Caki2 (cell line): ENCODE measurements at places on chromosomes 11 and 22.
A peak's percentile ranks its signal among the peaks of the same experiment; 100 is the strongest.

- no peak for DNase-seq
Measured at GRCh38 chr22:38454353-38455075, 485 bp downstream of the KCNJ4 start.

DNA sequence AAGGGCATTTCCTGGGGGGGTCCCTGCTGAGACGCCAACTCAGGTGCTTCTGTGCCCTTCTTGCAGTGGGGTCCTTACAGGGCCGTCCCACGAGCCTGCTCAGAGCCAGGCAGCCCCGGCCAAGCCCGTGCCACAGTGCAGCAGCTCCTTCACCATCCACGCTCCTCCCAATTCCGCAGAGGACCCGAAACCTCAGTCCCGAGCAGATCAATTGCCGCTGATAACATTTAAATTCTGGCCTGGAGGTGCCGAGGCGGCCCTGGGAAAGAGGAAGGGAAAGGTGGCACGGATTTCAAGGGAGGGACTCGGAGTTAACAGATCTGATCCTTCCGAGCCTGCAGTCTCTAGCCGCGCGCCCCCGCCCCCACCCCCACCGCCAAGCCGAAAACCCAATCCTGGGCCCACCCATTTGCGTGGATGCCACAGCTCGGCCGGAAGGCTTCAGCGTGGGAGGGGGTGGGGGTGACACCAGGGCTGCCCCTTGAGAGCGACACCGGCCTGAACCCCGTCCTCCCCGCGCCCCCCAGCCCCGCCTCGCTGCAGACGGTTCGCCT, 32.3 kb upstream of the JAM3 start:
- no peak for DNase-seq

GRCh38 chr22:50269970-50270665, at the start of gene MAPK11:
TSS of gene MAPK11 (minus strand) at chr22:50270380. CDS start at chr22:50270292, 88 bp downstream.
- DNase-seq = no peak

DNA sequence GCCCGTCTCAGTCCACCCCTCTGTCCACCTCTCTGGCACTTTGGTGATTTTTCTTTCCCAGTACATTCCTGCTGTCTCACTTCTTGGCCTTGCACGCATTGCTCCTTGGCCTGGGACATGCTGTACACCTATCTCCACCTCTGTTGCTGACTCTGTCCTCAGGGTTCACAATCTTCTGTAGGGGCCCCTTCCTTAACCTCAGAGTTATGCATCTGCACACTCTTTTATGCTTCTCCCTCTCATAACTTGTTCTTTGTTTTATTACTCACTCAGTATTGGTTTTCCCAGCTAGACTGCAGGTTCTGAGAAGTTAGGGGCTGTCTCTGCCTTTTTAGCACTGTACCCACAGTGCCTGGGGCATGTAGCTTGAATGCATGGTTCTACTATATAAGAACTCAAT, 139.1 kb upstream of the MTMR2 start:
- no peak for DNase-seq

DNA sequence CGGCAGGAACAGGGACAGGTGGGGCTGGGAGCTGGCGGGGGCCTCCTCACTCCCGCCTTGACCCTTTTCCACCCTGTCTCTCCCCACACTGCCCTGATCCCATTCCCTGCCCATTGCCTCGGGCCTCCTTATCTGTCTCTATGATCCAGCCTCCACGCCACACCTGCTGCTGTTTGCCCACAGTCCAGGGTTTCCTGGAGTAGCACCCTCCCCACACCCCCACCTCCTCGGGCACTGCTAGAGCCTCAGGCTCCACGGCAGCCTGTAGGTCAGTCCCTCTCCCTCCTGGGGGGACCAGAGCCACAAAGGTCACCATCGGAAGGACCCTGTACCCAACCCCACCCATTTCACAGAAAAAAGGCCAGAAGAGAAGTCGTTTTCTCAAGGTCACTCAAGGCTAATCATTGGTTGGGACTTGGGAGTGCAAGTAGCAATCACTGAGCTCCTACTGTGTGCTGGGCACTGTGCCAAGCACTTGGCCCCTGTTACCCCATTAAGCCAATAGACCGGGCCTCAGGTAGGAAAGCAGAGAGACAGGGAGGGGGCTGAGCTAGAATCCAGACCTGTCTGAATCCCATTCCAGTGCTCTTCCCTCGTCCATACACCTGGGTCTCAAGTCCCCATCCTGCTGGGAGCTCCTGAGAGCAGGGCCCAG, 71.8 kb downstream of the PDE2A start:
- no peak for DNase-seq

DNA sequence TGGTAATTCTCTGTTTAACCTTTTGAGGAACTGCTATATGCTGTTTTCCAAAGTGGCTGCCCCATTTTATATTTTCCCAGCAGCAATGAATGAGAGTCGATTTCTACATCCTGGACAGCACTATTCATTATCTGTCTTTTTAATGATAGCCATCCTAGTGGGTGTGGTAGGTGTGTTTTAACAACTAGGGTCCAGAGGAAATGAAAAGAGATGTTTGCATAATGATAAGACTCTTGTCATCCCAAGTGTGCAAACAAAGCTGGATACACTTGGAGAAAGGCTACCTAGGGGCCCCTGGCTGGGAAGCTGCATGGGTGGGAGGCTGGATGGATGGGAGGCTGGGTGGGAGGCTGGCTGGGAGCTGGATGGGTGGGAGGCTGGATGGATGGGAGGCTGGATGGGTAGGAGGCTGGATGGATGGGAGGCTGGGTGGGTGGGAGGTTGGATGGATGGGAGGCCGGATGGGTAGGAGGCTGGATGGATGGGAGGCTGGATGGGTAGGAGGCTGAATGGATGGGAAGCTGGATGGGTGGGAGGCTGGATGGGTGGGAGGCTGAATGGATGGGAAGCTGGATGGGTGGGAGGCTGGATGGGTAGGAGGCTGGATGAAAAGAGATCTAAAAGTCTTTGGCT, 158.0 kb downstream of the DSCAML1 start:
- no peak for DNase-seq

- no peak for DNase-seq
Measured at GRCh38 chr22:30198152-30198825, 48.3 kb downstream of the LIF start.

DNA sequence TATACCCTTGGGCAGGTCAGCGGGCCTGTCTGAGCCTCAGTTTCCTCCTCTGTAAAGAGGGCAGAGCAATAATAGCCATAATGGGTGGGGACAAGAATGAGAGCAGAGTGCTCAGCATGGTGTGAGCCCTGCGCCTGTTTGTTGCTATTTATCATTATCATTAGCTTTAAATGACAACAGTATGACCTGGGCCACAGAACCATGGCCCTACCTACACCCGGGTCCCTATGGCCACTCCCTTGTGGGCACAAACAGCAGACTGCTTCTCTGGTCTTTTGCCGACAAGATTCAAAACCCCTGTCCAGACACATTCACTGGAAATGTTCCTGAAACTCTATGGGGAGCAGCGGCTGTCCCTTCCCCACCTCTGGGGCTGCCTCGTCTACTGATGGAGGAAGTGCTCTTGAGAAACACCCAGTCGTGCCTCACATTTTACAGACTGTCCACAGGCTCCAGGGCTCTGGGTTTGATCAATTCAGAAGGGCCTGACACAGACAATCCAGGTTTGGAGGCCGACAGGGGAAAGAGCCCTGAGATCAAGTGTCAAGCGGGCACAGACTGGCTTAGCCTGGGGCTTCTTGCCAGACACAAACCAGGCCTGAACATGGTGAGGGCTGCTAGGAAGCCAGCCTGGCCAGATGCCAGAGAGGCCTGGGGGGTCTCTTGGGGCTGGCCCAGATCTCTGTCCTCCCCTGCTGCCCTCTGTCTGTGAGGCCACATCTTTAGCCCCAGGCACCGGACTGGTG, 112.5 kb upstream of the CD82 start:
- DNase-seq = no peak

- DNase-seq = no peak
Measured at GRCh38 chr11:3155691-3156258, 9.3 kb downstream of the OSBPL5 start.

DNA sequence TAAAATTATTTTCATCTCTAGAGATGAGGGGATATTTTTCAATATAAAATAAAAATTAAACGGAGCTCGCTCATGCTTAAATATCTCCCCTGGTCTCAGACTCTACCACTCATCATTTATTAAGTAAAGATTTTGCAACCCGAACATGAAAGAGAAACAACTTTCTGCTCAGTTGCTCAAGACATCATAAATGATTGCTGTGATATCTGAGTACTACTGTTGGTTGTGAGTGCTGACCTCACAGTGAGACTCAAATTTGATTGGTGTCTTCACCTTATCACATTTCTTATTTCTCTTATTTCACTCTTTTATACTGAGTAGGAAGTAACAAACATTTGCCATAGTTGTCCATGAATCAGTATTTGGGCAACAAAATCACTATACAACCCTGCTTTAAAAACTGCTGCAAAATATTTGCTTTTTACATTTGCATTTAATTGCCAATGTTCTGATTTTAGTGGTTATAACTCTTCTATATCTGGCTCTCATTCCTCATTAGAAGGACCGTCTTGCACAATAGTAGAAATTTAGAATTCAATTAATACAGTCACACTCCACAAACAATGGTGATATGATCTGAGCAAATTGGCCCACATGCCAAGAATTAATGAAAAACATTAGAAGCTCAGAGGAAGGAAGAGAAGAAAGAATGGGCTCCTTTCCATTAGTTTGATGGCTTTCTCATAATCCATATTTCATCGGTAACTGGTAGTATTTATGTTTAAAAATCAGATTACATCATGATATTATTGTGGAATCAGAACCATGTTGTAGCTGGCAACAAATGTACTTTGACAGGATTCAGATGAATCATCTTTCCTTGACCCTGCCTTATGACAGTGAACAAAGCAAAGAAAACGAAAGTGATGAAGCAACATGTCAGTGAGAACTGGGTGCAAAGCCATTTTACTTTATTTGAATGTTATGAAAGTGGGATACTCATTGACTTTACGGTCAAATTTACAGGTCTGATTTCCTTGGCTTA, 973.6 kb upstream of the TENM4 start:
- DNase-seq = no peak

- DNase-seq = peak; percentile 43
Measured at GRCh38 chr11:65504674-65505465, 6.0 kb downstream of the MALAT1 start.

GRCh38 chr11:94932503-94932902, 40.9 kb downstream of the CWC15 start:
- DNase-seq = no peak

DNA sequence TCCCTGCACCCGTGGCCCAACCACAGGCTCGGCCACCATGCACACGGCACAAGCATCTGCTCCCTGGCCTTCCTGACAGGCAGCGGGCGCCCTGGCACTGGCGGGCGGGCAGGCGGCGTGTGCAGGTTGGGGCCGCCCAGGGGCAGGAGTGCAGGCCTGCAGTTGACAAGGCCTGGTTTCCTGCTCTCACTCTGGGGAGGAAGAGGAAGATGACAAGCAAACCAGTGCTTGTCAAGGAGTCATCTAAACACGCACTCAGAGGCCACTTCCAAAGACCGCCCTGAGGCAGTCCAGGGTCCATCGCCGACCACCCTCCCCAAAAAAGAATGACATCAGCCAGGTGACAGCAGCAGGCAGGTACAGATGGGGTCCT, 65.3 kb upstream of the LINC01488 start:
- DNase-seq = no peak

GRCh38 chr11:16158426-16158994, 197.8 kb downstream of the SOX6 start:
- DNase-seq = no peak

GRCh38 chr11:35103366-35104208, 35.4 kb upstream of the CD44 start:
- no peak for DNase-seq

DNA sequence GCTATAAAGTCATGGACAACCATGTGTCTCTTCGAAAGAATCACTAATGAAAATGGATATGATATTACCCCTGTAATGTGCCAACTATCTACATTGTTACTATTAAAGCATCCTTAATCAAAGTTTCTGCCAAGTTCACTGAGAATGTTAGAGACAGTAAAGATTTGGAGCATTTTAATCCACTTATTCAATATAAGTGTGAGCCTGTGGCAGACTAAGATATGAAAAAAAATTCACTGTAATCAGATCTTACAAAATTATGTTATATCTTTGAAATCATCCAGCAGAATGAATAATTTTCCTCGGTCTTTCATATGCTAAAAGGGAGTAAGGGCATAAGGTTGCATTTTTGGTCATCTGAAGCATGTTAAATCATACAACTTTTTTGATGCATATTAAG, 49.9 kb downstream of the MAML2 start:
- no peak for DNase-seq

- no peak for DNase-seq
Measured at GRCh38 chr11:9210922-9211320, 54.2 kb downstream of the DENND5A start.

DNA sequence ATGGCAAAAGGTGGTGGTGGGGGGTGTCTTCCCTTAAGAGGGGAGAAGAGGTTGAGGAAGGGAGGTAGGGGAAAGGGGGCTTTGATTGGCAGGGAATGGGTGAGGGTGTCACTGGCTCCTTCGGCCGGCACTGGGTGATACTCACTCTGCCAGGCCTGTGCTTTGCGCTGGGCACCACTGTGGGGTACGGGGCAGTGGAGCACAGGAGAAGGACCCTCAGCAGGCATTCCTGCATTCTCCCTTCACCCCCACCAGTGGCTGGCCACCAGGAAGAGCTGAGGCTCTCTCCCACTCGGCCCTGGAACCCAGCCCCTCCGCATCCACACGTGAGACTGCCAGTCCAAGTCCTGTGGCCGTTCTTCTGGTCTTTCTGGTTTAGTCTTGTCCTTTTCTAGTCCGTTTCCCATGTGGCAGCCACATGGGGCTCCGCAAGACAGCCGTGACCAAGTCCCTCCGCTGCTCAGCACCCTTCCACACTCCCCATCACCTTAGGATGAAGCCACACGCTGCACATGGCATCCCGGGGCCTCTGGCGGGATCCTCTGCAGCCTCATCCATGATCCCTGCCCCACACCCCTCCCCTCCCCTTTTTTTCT, 8.0 kb downstream of the CAPN5 start:
- no peak for DNase-seq

DNA sequence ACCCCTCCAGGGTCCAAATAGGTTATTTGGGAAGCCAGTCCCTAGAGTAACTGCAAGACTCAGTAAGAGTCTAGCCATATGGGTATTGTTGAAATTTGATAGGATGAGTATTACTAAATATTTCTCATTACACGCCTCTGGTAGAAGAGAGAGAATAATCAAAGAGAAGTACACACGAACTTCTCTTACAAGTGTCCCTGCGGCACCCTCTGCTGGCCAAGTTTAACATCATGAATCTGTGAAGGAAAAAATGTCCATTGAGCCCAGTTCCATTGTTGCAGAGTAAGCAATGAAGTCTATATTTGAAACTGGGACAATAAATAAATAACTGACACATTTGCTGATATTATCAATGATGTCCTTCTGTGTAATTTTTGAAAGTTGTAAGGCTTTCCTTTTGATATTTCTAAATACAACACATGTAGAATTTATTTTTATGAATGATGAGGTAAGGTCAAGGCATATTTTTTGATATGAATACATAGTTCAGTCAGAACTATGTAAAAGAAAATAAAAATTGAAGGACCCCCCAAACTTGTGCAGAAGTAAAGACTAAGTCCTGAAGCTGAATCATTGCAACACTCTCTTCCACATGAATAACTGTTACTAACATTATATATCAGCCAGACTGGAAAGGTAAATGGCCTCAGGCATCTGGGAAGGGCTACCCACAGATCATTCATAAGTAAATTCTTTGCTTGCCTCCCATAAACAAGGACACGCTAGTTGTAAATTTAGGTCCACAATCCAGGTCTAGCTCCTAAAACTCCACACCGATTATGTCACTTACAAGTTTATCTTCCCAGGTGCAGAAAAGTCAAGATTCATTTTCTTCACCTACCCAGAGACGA, 10.0 kb downstream of the OR51L1 start:
- peak; percentile 37 for DNase-seq
